ENCODE measurements at places on chromosomes 12 and 14. TPM values are rescaled to one million over a fixed set of nuclear protein-coding genes. Genes with fewer than 3 reads are reported as not detected.

VRTN gene
- total RNA-seq: not detected

GRCh38 chr12:75831402-75831801 lies 200.2 kb downstream of the PHLDA1 start:
- DNase-seq: peak; percentile 62

MYO1H gene
- total RNA-seq: 0.51 TPM

- DNase-seq: peak; percentile 52
Observed at GRCh38 chr12:118136559-118137003, 657 bp downstream of the PEBP1 start.

GALNT16 gene
- total RNA-seq: 17.3 TPM

DNA sequence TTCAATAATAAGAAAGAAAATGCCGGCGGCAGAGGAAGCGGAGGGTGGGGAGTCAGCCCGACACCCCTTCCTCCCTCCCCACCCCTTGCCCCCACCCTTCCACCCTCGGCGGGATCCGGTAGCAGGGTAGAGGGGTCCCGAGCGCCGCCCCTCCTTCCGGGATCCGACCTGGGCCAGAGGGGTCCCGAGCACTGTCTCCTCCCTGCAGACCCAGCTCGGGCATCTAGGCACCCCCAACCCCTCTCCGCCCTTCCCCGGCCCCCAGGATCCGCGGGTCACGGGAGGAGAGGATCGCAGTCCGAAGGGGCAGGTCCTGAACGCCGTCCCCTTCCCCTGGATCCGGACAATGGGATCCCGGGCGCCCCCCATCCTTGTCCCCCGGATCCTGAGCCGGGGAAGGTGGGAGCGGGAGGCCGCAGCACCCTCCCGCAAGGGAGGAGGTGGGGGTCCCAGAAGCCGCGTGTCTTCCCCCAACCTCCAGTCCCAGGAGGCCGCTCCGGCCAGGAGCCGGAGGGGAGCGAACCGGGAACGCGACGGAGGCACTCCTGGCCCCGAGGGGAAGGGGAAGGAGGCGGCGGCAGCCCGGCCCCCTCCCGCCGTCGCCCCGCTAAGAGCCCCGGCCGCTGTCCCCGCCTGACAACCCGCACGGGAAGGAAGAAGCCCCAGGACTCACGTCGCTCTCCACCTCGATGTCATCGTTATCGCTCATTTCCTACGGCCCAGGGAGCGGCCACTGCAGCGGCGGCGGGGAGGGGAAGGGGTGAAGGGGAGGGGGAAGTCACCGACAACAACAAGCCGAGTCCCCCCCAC lies 481 bp downstream of the MAX start:
- DNase-seq: peak; percentile 31

DNA sequence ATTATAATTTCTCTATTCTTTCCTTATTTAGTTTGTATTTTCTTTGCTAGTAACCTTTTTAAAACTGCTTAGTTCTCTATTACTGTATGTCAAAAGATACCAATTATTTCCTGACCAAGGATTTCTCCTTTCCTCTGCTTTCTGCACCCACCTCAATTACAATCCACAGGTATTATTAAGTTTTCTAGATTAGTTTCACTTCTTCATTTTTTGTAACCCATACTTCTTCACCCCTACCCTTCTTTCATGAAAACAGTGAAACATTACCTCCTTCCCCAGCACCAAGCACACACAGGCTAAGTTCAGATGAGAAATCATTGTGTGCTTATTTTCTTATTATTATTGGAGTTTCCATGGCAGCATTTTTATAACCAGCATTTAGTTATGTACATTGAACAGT lies 318.5 kb upstream of the MDGA2 start:
- DNase-seq: no peak

GRCh38 chr12:92438641-92439419 lies 264.0 kb upstream of the PLEKHG7 start:
- no peak for DNase-seq

RND1 gene
- 2.9 TPM for total RNA-seq

- no peak for DNase-seq
Observed at GRCh38 chr14:91927191-91927590, 20.3 kb downstream of the FBLN5 start.

DNA sequence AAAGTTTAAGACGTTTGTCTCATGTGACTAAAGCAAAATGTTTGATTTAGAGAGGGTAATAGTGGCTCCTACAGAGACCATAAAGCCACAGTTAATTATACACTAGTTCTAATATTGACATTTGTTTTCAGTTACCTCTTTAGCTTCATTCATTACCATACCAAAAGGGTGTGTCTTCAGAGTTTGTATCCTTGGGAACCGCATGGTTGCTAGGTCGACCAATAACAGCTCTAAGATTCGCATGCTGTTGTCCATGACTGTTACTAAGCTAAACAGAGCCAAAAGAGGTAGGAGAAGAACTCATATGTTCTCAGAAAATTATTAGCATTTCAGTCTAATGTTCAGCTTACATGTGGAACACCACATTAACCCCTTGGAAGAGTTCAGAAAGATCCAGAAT lies 36.2 kb upstream of the ETNK1 start:
- DNase-seq: peak; percentile 7

ST8SIA1 gene
- total RNA-seq: 10.2 TPM

DNA sequence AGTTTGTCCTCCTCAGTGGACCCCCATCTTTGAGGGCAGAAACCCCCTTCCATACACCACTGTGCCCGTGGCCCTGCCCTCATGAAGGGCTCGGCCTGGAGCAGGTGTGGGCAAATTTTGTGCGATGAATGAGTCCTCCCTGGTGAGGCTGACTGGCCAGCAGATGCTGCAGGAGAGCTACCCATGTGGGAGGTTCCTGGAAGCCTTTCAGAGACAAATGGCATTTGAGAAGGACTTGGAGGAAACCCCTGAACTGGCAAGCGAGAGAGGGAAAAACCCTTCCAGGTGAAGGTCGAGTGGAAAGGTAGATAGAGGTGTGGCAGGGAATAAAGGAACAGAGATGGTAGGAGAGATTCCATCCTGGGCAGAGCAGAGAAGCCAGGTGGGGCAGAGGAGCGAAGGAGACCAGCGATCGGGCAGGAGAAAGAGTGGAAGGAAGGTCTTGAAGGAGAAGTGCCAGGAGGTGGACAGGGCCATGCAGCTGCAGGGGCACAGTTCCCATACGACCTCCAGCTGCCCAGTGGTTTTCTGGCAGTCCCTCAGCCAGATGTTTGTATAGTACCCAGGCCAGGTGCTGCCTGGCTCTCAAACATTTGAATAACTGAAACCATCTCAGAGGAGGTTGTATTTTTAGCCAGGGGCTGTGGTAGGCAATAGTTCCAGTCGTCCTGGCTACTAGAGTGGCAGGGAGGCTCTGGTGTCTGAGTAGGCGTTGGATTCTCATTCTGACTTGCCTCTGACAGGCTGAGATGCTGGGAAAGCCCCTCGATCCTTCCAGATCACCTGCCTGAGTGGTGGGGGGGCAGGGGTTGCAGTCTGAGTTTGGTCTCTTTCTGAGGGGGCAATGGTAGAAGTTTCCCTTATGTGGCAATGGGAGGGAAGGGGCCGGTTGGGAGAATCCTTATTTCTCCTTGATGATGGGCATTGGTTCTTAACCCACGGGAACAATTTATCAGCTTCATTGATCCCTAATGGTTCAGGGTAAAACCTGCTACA lies 40.1 kb downstream of the FBXL14 start:
- DNase-seq: no peak

GRCh38 chr12:110846615-110847566 lies at the start of gene CCDC63:
CCDC63 (plus strand) TSS chr12:110846987; CDS start chr12:110852955, 5,968 bp downstream.
- DNase-seq: peak; percentile 69

DNA sequence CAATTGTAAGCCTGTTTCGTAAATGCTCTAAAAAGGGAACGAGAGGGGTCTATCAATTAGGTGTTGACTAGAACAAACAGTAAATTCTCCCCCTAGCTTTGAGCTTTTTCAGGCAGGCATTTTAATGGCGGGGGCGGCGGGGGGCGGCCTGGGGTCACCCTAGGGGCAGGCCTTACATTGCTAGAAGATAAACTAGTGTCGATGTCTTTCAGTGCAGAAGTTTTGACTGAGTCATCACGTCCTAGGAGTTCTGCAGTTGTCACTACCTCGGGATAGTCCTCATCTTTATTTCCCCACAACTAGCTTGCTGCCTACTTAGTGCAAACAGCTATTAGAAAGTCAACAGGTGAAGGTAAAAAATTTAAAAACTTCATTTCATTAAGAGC lies 1.6 kb downstream of the ATP6V1D start:
- no peak for DNase-seq

DNA sequence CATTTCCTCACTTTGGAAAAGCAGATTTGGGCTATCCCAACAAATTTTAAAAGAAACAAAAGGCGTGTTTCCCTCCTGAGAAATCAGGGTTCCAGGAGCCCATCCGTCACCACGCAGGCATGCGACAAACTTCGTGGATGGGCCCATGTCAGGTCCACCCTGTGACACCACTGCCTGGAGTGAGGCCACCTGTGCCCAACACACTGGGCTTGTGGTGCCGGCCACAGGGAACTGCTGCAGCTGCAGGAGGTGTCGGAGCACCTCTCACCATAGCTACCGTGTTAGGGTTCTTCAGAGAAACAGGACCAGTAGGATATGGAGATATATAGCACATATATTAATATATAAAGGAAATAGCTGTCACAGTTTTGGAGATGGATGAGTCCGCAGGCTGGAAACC lies 53.0 kb upstream of the BCL11B start:
- DNase-seq: no peak

GRCh38 chr12:96578526-96579125 lies 89.2 kb downstream of the CFAP54 start:
- DNase-seq: peak; percentile 81

OR4Q2 gene
- not detected for total RNA-seq
